Hepatic stellate cell (primary cell): ENCODE measurements at places on chromosomes 1 and 21.

DNA sequence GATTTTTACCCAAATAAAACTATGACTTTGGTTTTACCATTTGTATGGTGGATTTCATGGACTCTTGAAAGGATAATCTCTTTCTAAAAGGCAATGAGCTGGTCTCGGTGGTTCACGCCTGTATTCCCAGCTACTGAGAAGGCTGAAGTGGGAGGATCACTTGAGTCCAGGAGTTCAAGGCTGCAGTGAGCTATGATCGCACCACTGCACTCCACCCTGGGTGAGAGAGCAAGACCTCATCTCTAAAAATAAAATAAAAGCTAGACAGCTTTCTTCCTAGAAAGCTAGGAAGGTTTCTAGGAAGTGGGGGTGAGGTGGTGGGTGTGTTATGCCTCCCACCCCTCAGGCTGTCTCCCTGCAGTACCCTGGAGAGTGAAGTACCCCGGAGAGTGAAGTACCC, 54.0 kb upstream of the L1TD1 start:
- DNase-seq: no peak

- DNase-seq: no peak
Measured at GRCh38 chr1:213326281-213327016, 275.4 kb downstream of the RPS6KC1 start.

DNA sequence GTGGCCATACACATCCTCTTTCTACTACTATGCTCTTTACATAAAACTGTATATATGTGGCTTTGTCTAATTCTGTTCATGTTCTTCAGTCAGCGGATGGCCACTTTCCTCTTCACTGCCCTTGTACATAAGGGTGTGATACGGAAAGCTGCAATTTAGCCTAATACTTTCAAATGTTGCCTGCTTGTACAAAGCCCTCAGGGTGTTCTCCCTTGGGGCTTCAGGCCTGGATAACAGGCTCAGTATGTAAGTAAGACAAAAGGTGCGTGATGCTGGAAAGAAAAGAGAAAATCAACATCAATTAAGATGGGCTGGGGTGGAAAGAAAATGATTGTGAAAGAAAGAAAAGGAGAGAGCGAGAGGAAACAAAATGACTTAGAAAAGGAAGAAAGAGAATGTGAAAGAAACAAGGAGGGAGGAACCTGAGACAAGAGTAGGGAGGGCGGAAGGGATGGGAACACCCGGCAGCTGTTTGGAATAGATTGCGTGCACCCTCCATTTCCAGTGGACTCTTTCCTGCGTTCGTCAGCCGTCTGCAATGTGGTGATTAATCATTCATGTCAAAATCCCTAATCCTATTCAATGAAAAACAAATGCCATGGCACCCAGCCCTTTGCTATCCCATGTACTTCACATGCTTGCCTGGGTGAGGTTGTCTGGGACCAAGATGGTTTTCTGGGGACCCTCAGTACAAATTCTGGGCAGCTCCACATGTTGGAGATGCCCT, 553.6 kb downstream of the NUF2 start:
- DNase-seq: peak; percentile 43

- no peak for DNase-seq
Measured at GRCh38 chr1:241440904-241441303, 78.7 kb downstream of the FH start.

DNA sequence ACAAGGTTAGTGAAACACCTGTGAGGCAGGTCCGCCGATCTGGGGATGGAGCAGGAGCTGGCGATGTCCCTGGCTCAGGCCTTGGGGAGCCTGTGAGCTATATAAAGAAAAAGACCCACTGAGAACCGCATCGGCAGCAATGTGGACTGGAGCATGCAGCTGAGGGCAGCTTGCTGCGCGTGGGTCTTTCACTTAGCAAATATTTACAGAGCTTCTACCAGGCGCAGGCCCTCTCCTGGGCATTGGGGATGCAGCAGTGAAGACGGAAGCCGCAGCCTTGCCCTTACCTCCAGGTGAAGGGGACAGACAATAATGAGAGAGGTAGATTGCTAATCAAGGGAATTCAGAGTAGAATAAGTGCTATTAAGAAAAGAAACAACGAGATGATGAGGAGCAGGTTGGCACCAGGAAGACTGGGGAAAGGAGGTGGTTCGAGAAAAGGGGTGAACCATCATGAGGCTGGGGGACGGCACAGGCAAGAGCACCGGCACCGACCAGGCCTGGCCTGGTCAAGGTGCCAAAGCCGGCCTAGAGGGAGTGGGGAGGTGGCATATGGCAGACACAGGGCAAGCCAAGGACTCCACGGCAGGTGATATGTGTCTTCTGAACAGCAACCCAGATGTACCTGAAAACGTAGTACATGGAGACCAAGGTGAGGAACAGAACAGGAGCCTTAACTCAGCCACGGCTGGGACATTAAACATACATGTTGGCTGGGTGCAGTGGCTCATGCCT, 60.7 kb upstream of the PAX7 start:
- DNase-seq: no peak

- no peak for DNase-seq
Measured at GRCh38 chr1:177620636-177621190, 349.1 kb downstream of the SEC16B start.

DNA sequence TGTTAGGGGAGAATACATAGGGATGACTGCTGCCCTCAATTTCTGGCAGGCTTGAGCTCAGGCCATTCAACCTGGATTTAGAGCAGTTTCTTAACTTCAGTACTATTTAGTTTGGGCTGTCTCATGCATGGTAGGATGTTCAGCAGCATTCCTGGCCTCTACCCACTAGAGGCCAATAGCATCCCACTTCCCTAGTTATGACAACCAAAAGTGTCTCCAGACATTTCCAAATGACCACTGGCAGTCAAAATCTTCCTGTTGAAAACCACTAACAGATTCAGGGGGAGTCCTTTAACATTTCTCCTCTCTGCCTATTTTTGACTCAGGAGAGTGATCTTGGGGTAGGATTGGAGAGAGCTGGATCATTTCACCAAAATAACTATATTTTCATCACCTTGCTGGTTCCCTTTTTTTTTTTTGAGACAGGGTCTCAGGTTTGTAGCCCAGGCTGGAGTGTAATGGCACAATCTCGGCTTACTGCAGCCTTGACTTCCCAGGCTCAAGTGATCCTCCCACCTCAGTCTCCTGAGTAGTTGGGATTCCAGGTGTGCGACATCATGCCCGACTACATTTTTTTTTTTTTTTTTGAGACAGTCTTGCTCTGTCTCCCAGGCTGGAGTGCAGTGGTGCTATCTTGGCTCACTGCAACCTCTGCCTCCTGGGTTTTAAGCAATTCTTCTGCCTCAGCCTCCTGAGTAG, 8.7 kb downstream of the GNAT2 start:
- no peak for DNase-seq

- no peak for DNase-seq
Measured at GRCh38 chr1:86754265-86754974, 50.0 kb downstream of the SH3GLB1 start.

DNA sequence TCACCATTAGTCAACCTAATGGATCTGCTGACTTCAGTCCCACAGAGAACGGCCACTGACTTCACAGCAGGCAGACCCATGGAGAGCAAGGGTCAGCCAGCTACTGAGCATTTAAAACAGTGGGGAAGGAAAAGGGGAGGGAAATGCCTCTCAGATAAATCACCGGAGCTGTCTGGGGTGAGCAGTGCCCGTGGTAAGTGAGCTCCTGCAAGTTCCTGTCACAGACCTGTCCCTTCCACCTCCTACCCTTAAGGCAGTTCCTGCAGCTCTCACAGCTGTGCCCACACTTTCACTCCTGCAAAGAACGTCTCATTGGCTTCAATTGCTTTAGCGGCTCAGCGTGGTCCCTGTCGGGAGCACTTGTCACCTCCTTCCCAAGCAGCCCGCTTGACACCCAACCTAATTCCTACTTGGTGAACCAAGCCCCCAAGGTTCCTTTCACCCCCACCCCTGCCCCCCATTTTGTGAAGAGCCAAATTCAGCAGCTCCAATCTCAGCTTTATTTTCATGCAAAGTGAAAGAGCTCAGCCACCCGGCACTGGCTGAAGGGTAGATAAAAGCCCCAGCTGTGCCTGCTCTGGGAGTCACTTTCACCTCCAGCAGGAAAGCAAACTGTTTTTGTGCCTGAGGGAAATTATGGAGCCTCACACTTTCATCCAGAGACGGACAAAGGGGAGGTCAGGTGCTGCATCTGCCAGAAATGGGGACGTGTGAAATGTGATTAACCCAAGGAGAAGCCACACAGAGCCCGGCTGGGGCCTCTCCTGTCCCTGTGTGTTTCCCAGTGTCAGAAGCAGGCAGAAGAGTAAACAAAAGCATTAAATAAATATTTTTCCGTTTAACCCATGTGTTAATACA, 306.2 kb downstream of the TTLL7 start:
- peak; percentile 42 for DNase-seq

GRCh38 chr1:217457016-217457415, 173.9 kb downstream of the GPATCH2 start:
- no peak for DNase-seq

DNA sequence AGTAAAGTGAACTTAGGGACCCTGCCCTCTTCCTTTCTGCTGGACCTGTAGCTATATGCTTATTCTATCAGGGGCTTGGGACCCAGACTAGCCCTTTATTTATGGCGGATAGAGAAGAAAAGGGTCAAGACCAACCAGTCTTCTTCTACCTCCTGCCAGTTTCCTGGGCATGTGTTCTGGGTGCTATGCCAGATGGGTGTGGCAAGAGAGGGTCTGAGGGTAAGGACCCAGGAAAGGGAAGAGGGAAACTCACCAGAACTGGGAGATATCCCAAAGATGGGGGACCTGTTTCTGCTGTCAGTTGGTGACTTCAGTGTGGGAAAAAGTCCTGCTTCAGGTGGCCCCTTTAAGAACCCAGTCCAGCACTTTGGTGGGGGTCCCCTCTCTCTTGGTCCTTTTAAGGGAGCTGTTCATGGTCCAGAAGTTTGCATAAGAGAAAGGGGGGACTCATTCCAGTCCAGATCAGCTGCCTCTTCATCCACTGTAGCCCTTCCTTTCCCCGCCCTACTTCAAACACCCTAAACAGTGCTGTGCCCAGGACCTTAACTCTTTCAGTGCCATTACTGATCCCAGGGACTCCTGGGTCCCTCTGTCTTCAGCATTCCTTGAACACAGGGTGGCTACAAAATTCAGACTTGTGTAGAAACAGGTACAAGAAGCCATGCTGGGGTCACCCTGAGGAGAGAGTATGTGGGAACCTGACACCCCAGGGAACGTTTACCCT, 18.4 kb downstream of the SSR2 start:
- DNase-seq: no peak

GRCh38 chr1:12158357-12159092, 8.3 kb upstream of the TNFRSF1B start:
- no peak for DNase-seq

- peak; percentile 62 for DNase-seq
Measured at GRCh38 chr1:236143104-236143948, 987 bp downstream of the GPR137B start.

GRCh38 chr1:27664291-27664690, 7.7 kb downstream of the IFI6 start:
- DNase-seq: no peak
